Stimulated activated CD8-positive, alpha-beta memory T cell treated with anti-CD3 and anti-CD28 coated beads, Interleukin-4, amount 100 ng/mL, for 1 hour (primary cell): ENCODE measurements at places on chromosomes 4 and X.

- no peak for DNase-seq
These were observed 29.5 kb downstream of the RELL1 start for GRCh38 chr4:37656649-37657048.

GRCh38 chr4:164856396-164856795, 20.6 kb upstream of the APELA start:
- no peak for DNase-seq

DNA sequence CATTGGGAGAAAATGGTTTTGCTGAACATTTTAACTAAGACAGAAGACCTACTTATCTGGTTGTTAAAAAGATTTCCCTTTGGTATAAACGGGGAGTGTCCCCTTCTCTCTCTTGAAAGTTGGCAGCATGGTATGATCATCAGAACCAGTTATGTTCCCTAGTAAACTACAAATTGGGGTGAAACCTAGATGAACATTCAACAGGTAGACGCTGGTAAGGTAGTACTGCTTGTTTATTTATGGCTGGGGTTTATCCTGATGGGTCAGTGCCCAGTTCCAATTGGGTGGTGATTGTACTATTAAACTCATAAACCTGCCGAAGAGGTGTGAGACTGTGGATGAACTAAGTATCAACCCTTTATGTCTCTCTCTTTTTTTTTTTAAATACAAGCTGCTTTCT, 100.5 kb downstream of the MBNL3 start:
- no peak for DNase-seq

- no peak for DNase-seq
These were observed 249.1 kb downstream of the RPA4 start for GRCh38 chrX:97132664-97133415.

DNA sequence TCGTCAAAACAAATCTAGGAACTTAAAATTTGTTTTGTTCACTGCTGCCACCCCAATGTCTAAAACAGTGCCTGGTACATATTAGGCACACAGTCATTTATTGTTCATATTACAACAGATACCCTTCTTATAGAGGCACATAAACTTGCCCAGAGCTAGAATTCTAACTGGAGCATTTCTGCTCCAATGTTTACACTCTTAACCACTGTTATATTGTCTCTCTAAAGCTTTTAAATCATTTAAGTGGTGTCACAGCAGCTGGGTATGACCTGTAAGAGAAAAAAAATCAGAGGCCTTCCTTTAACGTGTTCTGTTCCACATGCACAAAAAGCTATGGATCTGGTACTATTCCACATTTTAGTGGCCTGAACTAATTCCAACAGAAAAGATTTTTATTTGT, 3.0 kb downstream of the UBE2D3 start:
- DNase-seq, result no peak

- DNase-seq, result no peak
These were observed 2.2 kb downstream of the SOX3 start for GRCh38 chrX:140502491-140503237.

DNA sequence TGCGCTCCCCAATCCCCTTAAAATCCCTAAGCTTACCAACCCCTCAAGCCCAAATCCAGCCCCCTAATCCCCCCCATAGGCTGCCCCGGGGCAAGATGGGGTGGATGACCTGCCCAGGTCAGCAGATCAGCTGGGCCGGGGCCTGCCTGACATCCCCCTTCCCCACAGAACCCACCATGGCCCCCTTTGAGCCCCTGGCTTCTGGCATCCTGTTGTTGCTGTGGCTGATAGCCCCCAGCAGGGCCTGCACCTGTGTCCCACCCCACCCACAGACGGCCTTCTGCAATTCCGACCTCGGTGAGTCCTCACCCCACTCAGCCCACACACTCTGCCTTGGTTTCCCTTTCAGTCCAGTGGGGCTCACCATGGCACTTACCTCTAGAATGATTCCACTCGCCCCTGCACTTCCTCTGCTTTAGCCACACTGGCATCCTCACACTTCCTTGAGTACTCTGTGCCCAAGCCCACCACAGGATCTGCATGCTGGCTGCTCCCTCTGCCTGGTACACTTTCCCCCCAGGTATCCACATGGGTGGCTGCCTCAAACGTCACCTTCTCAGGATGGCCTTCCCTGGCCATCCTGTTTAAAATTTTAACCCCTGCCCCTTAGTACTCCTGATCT, 1.1 kb downstream of the TIMP1 start:
- no peak for DNase-seq

GRCh38 chr4:154452798-154453346, 38.7 kb downstream of the DCHS2 start:
- no peak for DNase-seq

DNA sequence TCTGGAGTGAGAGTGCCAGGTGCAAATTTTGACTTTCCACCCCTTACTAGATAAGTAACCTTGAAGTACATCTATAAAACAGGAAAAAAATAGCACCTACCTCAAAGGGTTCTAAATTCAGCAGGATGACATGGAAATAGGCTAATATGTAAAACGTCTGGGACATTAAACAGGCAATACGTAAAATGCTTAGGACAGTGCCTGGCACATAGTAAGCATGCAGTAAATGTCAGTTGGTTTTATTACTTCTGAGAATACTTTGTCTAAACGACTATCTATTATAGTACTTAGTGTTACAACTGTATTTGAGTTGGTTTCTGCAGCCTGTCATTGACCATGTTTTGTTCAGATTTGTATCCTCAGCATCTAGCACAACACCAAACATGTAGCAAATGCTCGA, 70.8 kb downstream of the ARX start:
- DNase-seq, result no peak

DNA sequence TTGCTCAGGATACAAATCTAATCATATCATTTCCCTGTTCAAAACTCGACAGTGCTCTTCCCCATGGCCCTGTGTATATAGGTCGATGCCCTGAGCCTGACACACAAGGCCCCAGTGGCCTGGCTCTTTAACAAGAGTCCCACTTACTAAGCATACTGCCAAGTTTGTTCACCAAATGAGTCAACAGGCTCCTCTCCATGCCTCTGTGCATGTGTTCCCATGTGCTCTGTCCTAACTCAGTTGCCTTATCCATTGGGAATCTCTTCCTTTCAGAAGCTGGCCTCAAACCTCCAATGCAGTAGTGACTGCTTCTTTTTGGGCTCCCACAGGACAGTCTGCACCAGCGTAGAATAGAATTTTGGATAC, 18.9 kb upstream of the CXCR3 start:
- DNase-seq, result no peak

DNA sequence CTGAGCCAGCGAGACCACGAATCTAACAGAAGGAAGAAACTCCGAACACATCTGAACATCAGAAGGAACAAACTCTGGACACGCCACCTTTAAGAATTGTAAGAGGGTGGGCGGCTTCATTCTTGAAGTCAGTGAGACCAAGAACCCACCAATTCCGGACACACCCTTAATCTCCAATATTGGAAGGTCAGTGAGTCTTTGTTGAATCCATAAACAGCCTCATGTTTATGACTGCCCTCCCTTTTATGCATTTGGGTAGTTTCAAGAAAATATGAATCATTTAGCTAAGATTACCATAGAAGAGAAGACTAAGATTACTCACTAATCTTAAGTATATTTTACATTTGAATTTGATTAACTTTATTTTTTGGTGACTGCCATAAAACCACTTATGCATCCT, 48.5 kb downstream of the VCX2 start:
- DNase-seq, result no peak

DNA sequence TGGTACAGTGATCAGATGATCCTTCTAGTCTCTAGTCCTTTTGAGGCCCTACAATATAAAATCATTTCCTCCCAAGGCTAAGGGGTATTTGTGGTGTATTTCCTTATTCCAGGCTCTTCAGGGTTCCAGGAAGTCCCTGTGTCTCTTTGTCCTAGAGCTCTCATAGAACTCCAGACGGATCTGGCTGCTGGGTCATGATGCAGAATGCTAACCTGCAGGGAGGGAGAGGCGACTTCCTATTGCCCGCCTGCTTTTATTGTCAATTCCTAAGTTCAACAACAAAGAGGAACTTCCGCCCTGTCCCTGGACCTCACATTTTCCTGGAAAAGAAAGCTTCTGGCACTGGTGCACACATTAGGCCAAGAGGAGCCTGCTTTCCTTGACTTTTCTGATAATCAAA, 45.9 kb upstream of the ZNF827 start:
- no peak for DNase-seq

DNA sequence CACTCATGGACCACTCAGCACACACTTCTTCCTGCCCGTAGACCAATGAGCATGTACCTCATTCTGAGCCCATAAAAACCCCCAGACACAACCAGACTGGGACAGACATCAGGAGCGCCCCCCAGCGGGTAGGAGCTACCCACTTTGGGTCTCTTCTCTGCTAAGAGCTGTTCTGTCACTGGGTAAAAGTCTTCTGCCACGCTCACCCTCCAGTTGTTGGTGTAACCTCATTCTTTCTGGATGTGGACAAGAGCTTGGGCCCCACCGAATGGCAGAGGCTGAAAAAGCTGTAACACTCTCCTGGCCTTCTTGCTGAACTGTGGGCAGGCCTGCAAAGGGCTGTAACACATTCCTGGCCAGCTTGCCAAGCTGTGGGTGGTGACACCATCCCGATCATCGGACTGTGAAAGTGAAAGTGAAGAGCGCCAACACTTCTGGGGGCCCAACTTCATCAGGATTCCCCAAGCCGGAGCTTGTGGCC, 137.6 kb downstream of the TECRL start:
- no peak for DNase-seq
